ENCODE measurements at places on chromosomes 12 and 14. TPM values are rescaled to one million over a fixed set of nuclear protein-coding genes. Genes with fewer than 3 reads are reported as not detected.
A peak's percentile ranks its signal among the peaks of the same experiment; 100 is the strongest.

CLEC1B gene
- not detected for total RNA-seq

DYNC1H1 gene
- 614 TPM for total RNA-seq

PELI2 gene
- 10.8 TPM for total RNA-seq

LRRC10 gene
- total RNA-seq: not detected

OR4N2 gene
- total RNA-seq: not detected

GRCh38 chr14:29789475-29789874, 138.2 kb downstream of the PRKD1 start:
- DNase-seq: no peak
- H3K4me3 ChIP-seq: no peak overlapping the region
- H3K36me3 ChIP-seq: no peaks in the 10 kb centered on the region
- H3K4me1 ChIP-seq: no peaks in the 10 kb centered on the region
- H3K27me3 ChIP-seq: no peaks in the 10 kb centered on the region

- H3K4me1 ChIP-seq: no peaks in the 10 kb centered on the region
- H3K27me3 ChIP-seq: no peaks in the 10 kb centered on the region
- no peaks in the 10 kb centered on the region for H3K36me3 ChIP-seq
- no peak overlapping the region for H3K27ac ChIP-seq
Observed at GRCh38 chr12:130706311-130706710, 9.8 kb downstream of the RIMBP2 start.

DNA sequence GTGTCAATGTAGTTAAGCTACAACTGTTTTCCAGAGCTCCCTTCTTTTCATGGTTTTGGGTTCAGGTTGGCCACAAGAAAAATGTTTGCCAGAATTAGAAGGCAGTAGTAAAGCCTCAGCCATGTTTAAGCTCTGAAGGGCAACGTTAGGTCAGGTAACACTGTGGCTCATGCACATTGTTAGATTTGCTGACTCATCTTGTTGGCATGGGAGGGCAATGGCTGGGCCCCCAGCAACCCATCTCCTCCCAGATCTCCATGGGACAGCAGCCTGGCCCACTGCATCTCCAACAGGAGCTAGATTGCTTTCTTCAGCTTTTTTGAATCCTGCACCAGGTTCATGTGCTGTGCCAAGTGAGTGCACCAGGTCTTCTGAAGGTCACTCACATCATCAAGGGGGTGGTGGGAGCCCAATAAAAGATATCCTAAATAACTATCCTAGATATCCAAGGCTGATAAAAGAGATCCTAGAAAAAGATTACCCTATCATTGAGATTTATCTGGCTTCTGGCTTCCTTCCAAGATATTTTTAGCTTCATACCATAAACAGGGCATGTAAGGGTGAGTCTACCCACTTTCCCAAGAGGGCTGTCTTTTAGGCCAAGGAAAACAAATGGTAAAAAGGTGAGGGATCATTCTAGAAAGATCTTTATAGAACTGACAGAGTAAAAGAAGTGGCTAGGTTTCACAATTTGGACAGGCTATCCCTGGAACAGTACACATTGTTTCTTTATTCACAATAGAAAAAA, 28.9 kb downstream of the PTGER2 start:
- H3K4me3 ChIP-seq: no peak overlapping the region
- DNase-seq: no peak
- no peaks in the 10 kb centered on the region for H3K27me3 ChIP-seq
- H3K4me1 ChIP-seq: no peaks in the 10 kb centered on the region
- H3K36me3 ChIP-seq: no peaks in the 10 kb centered on the region
- no peak overlapping the region for H3K27ac ChIP-seq

GRCh38 chr14:24390701-24391468, 7.9 kb upstream of the NYNRIN start:
- H3K36me3 ChIP-seq: no peaks in the 10 kb centered on the region
- DNase-seq: no peak
- peaks cover 7% of the 10 kb centered on the region for H3K4me1 ChIP-seq
- H3K4me3 ChIP-seq: no peak overlapping the region

DNA sequence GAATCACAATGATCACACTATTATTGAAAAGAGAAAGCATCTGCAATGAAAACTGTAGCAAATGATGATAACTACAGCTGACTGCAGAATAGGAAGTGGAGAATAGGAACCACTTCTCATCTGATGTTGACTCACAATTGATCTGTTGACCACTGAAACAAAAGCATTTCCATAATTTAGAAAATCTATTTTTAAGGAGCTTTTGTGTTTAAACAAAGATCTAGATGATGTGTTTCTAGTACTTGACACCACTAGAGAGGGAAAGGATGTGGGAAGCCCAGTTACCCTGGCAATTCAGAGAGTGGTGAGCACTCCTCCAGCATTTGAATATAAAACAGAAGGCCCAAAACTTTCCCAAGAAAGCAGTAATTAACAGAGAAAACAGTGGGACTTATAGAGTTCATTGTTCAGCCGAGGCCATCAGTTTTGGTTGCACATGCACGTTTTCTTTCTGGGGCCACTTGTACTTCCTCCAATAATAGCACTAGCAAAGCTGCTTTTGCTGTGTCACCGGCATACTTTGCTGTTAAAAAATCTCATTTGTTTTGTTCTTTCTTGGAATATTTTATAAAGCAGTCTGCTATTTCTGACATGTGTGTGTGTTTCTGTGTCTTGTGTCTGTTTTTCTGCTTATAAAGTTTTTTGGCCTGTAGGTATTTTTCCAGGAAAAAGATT, 76.1 kb upstream of the HECTD1 start:
- DNase-seq: no peak
- H3K36me3 ChIP-seq: no peaks in the 10 kb centered on the region

DNA sequence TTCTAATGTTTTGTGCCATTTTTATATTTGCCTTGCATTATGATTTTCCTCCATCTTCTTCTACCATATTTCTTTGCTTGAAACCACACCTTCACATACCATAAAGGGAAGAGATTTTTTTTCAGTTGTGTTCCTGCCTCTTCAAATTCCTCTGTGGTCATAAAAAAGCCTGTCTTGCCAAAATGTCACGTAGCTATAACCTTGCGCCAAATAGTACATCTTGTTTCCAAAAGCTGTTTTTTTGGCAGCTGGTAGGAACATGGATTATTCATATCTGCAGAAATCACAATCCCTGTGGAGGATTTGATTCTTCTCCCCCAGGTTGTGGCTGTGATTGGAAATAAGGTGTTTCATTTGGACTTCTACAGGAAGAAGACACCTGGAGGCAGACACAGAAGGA, 133.6 kb upstream of the SLC35F4 start:
- no peaks in the 10 kb centered on the region for H3K36me3 ChIP-seq
- H3K4me3 ChIP-seq: no peak overlapping the region
- H3K27ac ChIP-seq: no peak overlapping the region
- DNase-seq: no peak
- H3K4me1 ChIP-seq: no peaks in the 10 kb centered on the region

DNA sequence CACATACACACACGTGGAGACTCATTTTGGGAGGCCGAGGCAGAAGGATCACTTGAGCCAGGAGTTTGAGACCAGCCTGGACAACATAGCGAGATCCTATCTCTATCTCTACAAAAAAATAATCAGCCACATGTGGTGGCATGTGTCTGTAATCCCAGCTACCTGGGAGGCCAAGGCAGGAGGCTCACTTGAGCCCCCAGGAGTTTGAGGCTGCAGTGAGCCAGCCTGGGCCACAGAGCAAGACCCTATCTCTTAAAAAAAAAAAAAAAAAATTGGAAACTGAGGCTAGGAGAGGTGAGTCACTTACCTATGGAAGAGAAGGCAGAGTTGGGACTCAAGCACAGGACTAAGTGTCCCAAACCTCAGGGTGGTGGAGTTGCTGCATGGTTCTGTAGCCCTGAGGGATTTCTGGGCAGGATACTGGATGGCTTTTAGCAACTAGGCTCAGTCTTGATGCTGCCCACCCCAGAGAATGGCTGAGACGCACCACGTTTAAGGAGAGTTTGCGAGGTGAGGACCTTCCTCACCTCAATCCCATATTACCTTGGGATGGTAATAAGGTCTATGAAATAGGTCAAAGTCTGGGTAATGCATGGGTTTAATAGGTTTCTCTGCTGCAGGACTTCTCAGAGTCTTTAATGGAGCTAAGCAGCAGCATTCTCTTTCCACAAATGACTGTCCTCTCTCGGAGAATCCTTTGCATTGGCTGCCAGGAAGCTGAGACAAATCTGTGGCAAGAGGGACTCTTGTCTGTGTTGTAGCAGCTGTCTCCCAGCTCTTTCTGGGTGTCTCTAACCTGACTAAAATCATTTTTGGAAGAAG, 35.6 kb downstream of the SH2B3 start:
- no peak for DNase-seq
- no peak overlapping the region for H3K27ac ChIP-seq
- no peaks in the 10 kb centered on the region for H3K36me3 ChIP-seq
- H3K4me1 ChIP-seq: peaks cover 94% of the 10 kb centered on the region
- no peak overlapping the region for H3K4me3 ChIP-seq

DNA sequence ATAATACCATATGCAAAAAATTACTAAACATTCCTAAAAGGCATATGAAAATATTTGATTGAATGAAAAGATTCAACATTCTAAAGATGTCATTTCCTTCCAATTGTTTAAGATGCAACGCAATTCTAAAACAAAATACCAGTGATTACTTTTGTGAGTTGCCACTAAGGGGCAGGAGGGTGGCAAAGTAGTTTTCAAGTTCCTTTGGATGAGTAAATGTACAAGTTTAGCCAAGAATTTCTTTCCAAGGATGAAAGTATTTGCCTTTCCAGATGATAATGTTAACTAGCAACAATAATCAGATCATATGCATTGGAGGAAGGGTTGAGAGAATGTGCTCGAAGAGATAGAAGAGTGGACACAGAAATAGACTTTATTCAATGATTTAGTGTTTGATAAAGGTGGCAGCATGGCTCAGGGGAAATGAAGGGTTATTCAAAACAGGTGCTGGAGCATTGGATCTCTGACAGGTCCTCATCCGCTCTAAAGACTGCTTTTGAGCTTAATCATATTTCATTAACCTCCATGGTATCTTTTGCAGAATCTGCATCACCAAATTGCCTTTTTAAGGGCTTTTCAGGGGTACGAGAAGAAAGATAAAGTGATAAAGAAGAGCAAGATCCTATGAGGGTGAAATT, 678.5 kb upstream of the TBX3 start:
- no peaks in the 10 kb centered on the region for H3K27me3 ChIP-seq
- no peaks in the 10 kb centered on the region for H3K4me1 ChIP-seq
- no peak overlapping the region for H3K27ac ChIP-seq
- no peak for DNase-seq

- no peaks in the 10 kb centered on the region for H3K27me3 ChIP-seq
- no peak for DNase-seq
- no peak overlapping the region for H3K4me3 ChIP-seq
- H3K4me1 ChIP-seq: no peaks in the 10 kb centered on the region
Observed at GRCh38 chr12:51234530-51234929, 4.1 kb upstream of the DAZAP2 start.

GRCh38 chr14:100747021-100747586, 20.4 kb downstream of the DLK1 start:
- no peak overlapping the region for H3K4me3 ChIP-seq
- no peaks in the 10 kb centered on the region for H3K36me3 ChIP-seq
- DNase-seq: peak; percentile 79
- no peaks in the 10 kb centered on the region for H3K27me3 ChIP-seq

DNA sequence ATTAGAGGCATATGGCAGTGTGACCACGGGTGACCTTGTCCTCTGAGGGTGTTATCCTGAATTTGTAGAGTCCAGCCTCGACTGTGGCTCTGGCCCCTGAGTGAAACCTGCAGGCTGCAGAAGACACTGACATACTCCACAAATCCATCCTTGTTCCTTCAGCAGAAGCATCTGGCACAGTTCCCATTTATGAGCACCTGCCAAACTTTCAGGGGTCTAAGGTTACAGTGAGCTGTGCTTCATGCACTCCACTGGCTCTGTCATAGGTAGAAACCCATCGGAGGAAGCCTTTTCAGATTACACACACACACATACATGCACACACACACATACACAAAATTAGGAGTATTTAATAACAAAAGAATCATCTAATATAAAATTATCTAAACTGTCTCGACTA, 13.6 kb upstream of the NUAK1 start:
- no peak overlapping the region for H3K27ac ChIP-seq
- peaks cover 8% of the 10 kb centered on the region for H3K4me1 ChIP-seq
- no peaks in the 10 kb centered on the region for H3K36me3 ChIP-seq
- no peaks in the 10 kb centered on the region for H3K27me3 ChIP-seq

- peaks cover 29% of the 10 kb centered on the region for H3K36me3 ChIP-seq
- H3K4me3 ChIP-seq: no peak overlapping the region
- no peaks in the 10 kb centered on the region for H3K4me1 ChIP-seq
- DNase-seq: no peak
- no peak overlapping the region for H3K27ac ChIP-seq
Observed at GRCh38 chr14:63952053-63952932, 99.5 kb downstream of the SYNE2 start.
